Activated naive CD8-positive, alpha-beta T cell treated with anti-CD3 and anti-CD28 coated beads, Interleukin-2, amount 10 ng/mL, durations not matched to agents 7 days and 5 days (primary cell): ENCODE measurements at places on chromosomes 7 and 10. TPM values are rescaled to one million over a fixed set of nuclear protein-coding genes. Genes with fewer than 3 reads are reported as not detected.

Gene SPDYE2B
- not detected for total RNA-seq

Gene MOSPD3
- total RNA-seq = 27.4 TPM

Gene FAM200A
- 7.3 TPM for total RNA-seq

Gene ANTXRL
- not detected for total RNA-seq

Gene ACADSB
- 26.2 TPM for total RNA-seq

Gene HHEX
- total RNA-seq = 0.37 TPM

Gene UNCX
- total RNA-seq = not detected

Gene NFKB2
- total RNA-seq = 103 TPM

Gene RBM28
- 42.9 TPM for total RNA-seq

Gene OR2A42
- total RNA-seq = not detected

Gene NDUFA5
- total RNA-seq = 51.7 TPM

Gene PROSER2
- total RNA-seq = 1.0 TPM

Gene ADCY1
- 0.14 TPM for total RNA-seq

Gene TBXAS1
- total RNA-seq = 2.1 TPM

Gene AGAP9
- 4.3 TPM for total RNA-seq

Gene HOGA1
- not detected for total RNA-seq

Gene BNIP3
- 69.4 TPM for total RNA-seq

Gene HYAL4
- total RNA-seq = not detected

Gene CLDN12
- 3.6 TPM for total RNA-seq

Gene RBP4
- total RNA-seq = not detected

Gene MKI67
- total RNA-seq = 280 TPM

Gene CHST3
- total RNA-seq = not detected

Gene ANKRD7
- not detected for total RNA-seq

Gene SFMBT2
- total RNA-seq = 52.4 TPM

Gene LMTK2
- total RNA-seq = 13.5 TPM

Gene CALD1
- not detected for total RNA-seq

Gene OLAH
- total RNA-seq = 0.61 TPM

Gene ACTL6B
- not detected for total RNA-seq

Gene BAMBI
- 0.31 TPM for total RNA-seq

Gene C7orf57
- total RNA-seq = 0.14 TPM

Gene UPK3B
- total RNA-seq = 2.7 TPM

Gene CLDN4
- 0.17 TPM for total RNA-seq

Gene SLC26A5
- 0.54 TPM for total RNA-seq

Gene GLI3
- 0.75 TPM for total RNA-seq

Gene KIAA1217
- total RNA-seq = not detected

Gene HOXA4
- total RNA-seq = 0.53 TPM

Gene NUTM2A
- total RNA-seq = 0.79 TPM

Gene WNT16
- total RNA-seq = not detected

Gene PON2
- total RNA-seq = 8.6 TPM

Gene ZNF138
- total RNA-seq = 14.0 TPM

Gene GIMAP6
- 124 TPM for total RNA-seq

Gene C10orf105
- total RNA-seq = 0.17 TPM
